ENCODE measurements at places on chromosomes 1 and 21. TPM values are rescaled to one million over a fixed set of nuclear protein-coding genes. Genes with fewer than 3 reads are reported as not detected.

Gene TRIM58
- 0.44 TPM for total RNA-seq

DNA sequence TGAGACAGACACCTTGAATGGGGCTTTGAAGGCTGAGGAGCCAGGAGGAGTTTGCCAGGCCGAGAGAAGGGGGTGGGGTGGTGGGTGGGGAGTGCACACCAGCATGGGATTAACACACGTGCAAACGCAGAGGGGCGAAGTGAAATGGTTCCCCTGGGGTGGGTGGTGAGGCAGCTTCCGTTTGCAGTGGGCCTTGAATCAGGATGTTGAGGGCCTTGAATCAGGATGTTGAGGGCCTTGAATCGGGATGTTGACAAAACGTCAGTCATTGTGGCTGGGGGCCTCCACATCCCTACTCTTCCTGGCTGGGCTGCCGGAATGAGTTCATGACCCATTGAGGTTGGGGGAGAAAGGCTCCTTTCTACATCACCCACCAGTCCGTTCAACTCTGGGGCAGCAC, 16.6 kb downstream of the LDLRAP1 start:
- no peak for DNase-seq

Gene OLFML3
- 11.8 TPM for total RNA-seq

DNA sequence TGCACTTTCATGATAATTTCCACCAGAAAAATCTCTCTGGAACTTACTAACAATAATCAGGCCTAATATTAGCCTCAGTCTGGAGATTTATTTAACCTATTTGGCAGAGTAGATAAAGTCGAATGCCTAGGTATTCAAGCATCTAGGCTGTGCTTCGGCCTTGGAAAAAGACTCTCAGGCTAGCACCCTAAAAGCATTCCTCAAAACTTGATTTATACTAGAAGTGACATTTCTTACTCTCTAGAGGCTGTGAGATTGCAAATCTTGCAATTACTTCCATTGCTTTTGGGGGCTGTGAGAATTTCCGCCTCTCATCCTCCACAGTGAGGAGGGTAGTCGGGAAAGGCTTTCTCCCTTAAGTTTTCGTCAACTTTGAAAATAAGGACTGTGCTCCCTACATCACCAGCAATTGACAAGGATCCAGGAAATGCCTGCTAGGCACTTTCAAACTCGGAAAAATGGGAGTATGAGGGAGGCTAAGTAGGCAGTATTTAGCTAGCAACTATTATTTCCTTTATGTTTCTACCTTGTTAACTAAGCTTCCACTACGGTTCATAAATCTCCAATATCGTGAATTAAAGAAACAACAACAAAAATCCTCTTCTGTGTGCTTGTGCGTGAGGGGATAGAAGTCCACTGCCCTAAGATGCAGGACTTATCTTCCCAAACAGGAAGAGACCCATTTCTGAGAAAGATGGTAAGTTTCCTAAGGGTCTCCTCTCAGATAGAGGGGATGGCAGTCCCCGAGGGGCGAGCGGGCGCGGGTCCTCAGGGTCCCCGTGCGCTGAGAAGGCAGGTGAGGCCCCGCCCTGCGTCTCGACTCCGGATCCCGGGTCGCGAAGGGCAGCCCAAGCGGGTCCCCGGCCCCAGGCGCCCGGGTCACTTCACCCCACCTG, 1.1 kb upstream of the LMO4 start:
- DNase-seq = no peak

DNA sequence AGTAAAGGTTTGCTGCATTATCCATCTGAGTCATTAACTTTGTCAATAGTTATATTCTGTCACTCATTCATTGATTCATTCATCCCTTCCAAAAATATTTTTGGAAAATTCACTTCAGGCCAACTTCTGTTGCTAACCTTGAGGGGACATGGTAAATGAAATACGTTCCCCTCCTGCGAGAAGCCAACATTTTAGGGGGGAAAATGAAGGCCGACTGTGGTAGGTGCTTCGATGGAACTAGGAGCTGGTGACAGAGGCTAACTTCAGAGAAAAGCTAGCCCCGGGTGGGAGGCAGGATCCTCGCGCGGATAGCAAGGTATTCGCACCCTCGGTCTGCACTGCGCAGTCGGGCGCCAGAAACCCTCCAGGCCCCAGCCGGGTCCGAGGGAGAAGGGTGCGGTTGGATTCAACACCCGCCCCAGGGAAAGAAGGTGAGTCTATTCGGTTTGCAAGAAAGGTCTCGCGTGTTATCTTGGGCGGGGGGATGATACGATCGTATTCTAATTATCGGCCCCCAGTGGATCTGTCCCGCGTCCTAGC, 646 bp upstream of the RRP15 start:
- DNase-seq = no peak

DNA sequence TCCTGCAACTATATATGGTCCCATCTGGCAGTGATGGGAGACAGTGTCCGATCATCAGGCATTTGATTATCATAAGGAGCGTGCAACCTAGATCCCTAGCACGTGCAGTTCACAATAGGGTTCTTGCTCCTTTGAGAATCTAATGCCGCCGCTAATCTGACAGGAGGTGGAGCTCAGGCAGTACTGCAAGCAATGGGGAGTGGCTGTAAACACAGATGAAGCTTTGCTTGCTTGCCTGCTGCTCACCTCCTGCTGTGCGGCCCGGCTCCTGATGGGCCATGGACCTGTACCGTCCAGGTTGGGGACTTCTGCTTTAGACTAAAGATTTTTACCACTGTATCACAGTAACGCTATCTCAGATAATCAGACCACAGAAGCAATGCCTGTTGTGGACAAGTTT, 63.8 kb downstream of the TGFB2 start:
- DNase-seq = no peak
